ENCODE measurements at places on chromosomes 3 and 15.

DNA sequence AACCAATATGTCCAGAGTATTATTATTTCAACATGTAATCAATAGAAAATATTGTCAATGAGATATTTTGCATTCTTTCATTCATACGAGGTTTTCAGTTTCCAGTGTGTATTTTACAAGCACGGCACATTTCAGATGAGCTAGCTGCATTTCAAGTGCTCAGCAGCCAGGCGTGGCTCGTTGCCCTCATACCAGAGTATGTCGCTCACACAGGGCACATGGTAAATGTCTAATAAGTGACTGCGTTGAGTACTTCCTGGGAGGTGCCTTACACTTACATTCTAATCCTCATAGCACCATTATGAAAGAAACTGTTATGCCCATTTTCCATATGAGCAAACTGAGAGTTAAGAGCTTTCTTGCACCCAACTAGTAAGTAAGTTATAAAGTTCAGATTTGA, 47.4 kb downstream of the TMEM266 start:
- DNase-seq, result no peak

GRCh38 chr3:107574650-107575049, 51.9 kb downstream of the BBX start:
- DNase-seq, result no peak

GRCh38 chr3:186815435-186815834, 9.2 kb upstream of the RFC4 start:
- DNase-seq, result no peak

- no peak for DNase-seq
Measured at GRCh38 chr15:61762676-61763075, 297.6 kb downstream of the VPS13C start.

- DNase-seq, result no peak
Measured at GRCh38 chr15:70892912-70893560, 410 bp downstream of the LRRC49 start.

DNA sequence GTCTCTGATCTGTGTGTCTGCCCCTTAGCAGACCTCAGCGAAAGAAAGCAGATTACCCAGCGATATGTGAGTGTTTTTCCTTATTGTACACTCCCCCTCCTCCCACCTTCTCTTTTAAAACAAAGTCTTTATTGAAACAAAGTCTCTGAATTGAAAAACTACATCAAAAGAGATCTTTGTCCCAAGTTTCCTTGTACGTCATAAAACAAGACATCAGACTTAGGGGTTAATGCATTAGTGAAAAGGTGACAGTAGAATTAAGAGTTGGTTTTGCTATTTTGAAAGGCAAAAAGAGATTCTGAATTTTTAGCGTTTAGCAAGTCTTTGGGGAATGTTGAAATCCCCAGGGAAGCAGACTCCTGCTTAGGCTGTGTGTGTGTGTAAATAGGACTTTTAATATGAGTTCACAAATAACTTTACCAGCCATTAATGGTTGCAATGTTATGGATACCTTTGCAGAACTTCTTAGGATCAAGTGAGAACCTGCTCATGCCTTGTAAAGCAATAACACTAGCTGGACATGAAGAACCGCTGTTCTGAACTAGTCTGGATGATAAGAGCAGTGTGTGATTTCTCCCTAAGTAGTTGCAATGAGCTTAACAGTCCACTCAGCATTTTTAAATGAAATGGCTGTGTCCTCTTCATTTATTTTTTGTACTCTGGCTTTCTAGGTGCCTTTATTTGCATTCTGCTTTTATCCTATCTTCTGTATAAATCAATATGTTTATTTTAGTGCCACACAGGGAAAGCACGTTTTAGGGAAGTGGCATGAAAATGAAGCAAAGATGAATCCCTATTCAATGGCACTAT, 136.6 kb downstream of the MCTP2 start:
- no peak for DNase-seq

- DNase-seq, result no peak
Measured at GRCh38 chr15:90774731-90775514, 57.8 kb downstream of the BLM start.

DNA sequence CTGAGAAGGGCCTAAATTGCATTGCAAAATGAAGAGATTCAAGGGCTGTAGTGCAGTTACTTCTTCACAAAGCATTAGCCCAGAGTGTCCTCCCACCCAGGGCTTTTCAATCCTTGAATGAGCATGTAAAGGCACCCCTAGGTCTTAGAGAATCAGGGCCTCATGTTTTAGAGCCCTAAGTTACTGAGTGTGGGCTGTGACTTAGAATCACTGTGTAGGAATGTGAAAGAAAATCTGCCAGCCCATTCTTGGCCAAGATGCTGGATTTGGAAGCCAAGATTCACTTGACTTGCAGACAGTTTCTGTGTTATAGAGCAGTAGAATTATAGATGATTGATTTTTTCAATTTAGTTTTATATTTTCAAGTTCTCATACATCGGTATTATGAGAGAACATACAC, 153.2 kb downstream of the MYRIP start:
- no peak for DNase-seq

DNA sequence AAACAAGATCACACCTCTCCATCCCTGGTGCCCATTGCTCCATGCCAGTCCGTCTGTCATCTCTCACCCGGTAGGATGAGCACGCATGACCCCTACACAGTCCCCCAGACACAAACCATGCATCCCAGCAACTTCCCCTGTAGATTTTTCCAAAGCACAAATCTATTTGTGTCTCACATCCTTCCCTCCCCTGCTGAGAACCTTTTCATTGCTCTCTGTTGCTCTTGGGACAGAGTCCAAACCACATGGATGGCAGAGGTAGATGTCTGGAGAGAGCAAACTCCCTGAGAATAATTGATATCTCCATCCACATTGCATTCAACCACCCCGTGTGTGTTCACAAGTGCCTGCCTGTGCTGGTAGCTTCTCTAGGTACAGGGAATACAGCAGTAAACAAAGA, 29.9 kb upstream of the LRTM1 start:
- DNase-seq, result no peak

- DNase-seq, result no peak
Measured at GRCh38 chr15:69637818-69638217, 185.2 kb downstream of the RPLP1 start.

GRCh38 chr15:88529021-88529630, 17.4 kb downstream of the DET1 start:
- DNase-seq, result no peak

DNA sequence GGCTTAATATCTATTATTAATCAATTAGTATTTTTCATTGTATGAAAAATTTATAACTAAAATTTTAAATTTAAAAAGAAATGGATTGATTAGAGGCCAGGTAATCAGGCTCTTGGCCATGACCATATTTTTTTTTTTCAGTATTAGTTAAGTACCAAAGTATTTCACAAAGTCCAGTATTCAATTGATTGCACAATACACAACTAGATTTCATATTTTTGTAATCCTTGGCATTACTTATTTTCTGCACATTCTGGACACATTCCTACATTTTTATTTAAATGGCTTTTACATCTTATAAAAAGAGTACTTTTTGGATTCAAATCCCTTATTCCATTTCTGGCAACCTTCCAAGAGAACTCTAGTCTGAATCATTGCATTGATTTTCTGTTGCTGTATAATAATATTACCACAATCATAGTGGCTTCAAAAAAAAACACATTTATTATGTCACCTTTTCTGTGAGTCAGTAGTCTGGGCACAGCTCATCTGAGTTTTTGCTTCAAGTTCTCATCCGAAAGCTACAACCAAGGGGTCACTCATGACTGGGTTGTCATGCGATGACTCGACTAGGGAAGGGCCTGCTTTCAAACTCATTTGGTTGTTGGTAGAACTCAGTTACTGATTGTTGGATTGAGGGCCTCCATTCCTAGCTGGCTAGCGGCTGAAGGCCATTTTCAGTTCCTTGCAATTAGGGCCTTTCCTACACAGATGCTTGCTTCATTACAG, 90.7 kb downstream of the CNTN6 start:
- DNase-seq, result no peak

DNA sequence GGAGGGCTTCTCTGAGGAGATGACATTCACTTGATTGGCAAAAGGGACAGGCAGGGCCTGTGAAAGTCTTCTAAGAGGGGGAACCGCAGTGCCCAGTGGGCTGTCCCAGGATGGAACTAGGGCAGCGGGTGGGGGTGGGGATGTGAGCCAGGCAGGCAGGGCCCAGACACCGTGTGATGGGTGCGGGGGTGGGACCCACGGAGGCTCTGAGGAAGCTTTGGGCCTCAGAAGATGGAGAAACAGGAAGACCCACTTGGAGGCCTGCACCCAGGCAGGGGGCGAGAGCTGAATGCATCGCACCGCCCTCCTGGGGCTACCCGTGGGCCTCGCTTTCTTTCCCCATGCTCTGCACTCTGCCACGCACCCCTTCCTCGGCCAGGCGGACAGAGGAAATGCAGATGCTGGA, 32.9 kb upstream of the ACAD9 start:
- DNase-seq, result peak; percentile 64

Measured in H7 (cell line).